ENCODE measurements at places on chromosomes 4 and X. TPM values are rescaled to one million over a fixed set of nuclear protein-coding genes. Genes with fewer than 3 reads are reported as not detected.

The CT45A10 gene
- total RNA-seq = not detected

The PARM1 gene
- total RNA-seq = 127 TPM

The SSX2 gene
- not detected for total RNA-seq

The TMPRSS11D gene
- total RNA-seq = not detected

The HAND2 gene
- total RNA-seq = 28.2 TPM

The LCORL gene
- 10.4 TPM for total RNA-seq

The ZNF141 gene
- 25.4 TPM for total RNA-seq

The TRIM60 gene
- not detected for total RNA-seq

The NXF3 gene
- 0.49 TPM for total RNA-seq

The ERVMER34-1 gene
- not detected for total RNA-seq

The ZNF711 gene
- 3.7 TPM for total RNA-seq

- no peaks in the 10 kb centered on the region for H3K27me3 ChIP-seq
- no peak overlapping the region for H3K27ac ChIP-seq
- no peak overlapping the region for H3K4me3 ChIP-seq
Measured at GRCh38 chr4:119059221-119059620, 76.4 kb upstream of the MYOZ2 start.

- H3K4me3 ChIP-seq = peak within 1 kb of the TSS; percentile 96
- H3K36me3 ChIP-seq = no peaks in the 10 kb centered on the region
- peaks cover 18% of the 10 kb centered on the region for H3K4me1 ChIP-seq
- DNase-seq = peak; percentile 51
- H3K27me3 ChIP-seq = no peaks in the 10 kb centered on the region
Measured at GRCh38 chr4:145481164-145481941, at the start of gene SMAD1. Gene SMAD1 (plus strand): TSS chr4:145481853. CDS start chr4:145514614, 32,761 bp downstream.

DNA sequence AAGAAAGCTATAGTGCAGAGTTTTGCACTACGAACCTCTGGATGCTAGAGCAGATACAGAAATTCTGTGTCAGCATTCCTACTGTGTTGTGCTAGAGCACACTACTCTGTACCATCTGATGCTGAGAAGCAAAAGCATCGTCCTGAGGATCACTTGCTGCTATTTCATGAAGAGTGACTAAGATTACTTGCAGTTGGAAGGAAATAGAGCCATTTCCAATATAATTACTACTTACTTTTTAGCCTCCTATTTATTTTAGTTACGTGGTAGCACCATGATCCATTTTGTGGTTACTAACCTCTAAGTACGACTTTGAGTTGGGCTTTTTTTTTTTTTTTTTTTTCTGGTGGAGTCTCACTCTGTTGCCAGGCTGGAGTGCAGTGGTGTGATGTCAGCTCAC, 226.7 kb downstream of the PALLD start:
- no peaks in the 10 kb centered on the region for H3K27me3 ChIP-seq
- no peak for DNase-seq
- no peak overlapping the region for H3K27ac ChIP-seq
- H3K4me1 ChIP-seq = peaks cover 22% of the 10 kb centered on the region
- no peak overlapping the region for H3K4me3 ChIP-seq

GRCh38 chr4:103268746-103269145, 70.6 kb upstream of the CENPE start:
- no peaks in the 10 kb centered on the region for H3K27me3 ChIP-seq
- H3K27ac ChIP-seq = no peak overlapping the region
- no peak overlapping the region for H3K4me3 ChIP-seq
- no peaks in the 10 kb centered on the region for H3K4me1 ChIP-seq

DNA sequence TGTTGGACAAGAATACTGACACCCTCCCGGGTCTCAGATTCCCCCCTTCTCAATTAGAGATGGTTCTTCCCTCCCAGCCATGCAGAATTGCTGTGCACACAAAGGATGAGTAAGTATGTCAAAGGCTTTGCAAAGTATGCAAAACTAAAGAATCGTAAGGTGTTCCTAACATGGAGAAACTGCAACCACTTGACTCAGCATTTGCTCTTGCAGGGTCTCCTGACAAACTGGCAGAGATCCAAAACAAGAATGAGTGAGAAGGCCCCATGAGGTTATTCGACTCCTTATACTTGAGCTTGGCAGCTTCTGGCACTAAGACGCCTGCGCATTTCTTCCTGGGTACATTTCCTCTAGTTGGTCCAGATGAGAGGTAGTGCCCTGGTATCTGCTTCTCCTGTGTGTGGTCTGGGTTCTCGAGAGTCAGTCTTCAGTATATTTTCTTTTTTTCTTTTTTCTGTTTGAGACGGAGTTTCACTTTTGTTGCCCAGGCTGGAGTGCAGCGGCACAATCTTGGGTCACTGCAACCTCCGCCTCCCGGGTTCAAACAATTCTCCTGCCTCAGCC, 8.2 kb downstream of the FAM184B start:
- no peak for DNase-seq
- no peaks in the 10 kb centered on the region for H3K4me1 ChIP-seq
- no peaks in the 10 kb centered on the region for H3K36me3 ChIP-seq
- no peak overlapping the region for H3K4me3 ChIP-seq
- no peaks in the 10 kb centered on the region for H3K27me3 ChIP-seq
- no peak overlapping the region for H3K27ac ChIP-seq

GRCh38 chrX:39532761-39533160, 565.0 kb downstream of the BCOR start:
- DNase-seq = no peak
- H3K4me3 ChIP-seq = no peak overlapping the region
- no peaks in the 10 kb centered on the region for H3K27me3 ChIP-seq

GRCh38 chr4:137443031-137443800, 89.1 kb downstream of the PCDH18 start:
- H3K27ac ChIP-seq = no peak overlapping the region
- no peak overlapping the region for H3K4me3 ChIP-seq
- DNase-seq = no peak
- H3K36me3 ChIP-seq = no peaks in the 10 kb centered on the region

- H3K36me3 ChIP-seq = no peaks in the 10 kb centered on the region
- DNase-seq = no peak
- no peaks in the 10 kb centered on the region for H3K4me1 ChIP-seq
- H3K27me3 ChIP-seq = no peaks in the 10 kb centered on the region
- H3K4me3 ChIP-seq = no peak overlapping the region
- H3K27ac ChIP-seq = no peak overlapping the region
Measured at GRCh38 chr4:11218692-11219091, 210.0 kb downstream of the HS3ST1 start.

DNA sequence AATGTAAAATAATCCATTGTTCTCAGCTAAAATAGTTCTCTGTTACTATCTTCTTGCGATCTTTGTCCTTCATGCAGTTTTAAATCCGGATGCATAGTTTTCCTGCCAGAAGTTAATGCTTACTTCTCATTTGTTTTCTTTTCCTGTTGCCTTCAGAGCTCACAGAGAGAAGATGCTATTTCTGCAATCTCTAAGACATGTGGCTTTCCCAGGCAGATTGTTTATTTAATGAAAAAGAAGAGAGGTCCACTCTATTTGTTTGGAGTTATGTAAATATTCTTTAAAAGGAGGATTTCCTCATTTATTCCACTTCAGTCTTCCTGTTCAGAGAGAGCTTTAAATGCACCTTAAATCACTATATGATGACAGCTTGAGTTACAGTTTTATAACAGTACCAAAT, 39.3 kb upstream of the HPGD start:
- no peak overlapping the region for H3K4me3 ChIP-seq
- no peaks in the 10 kb centered on the region for H3K4me1 ChIP-seq
- no peaks in the 10 kb centered on the region for H3K27me3 ChIP-seq
- no peak overlapping the region for H3K27ac ChIP-seq

Measured in thoracic aorta (tissue), 2 donors.